ENCODE measurements at places on chromosomes 11 and 22.

- no peak for DNase-seq
These were observed 15.4 kb upstream of the LINC01488 start for GRCh38 chr11:69466039-69466438.

DNA sequence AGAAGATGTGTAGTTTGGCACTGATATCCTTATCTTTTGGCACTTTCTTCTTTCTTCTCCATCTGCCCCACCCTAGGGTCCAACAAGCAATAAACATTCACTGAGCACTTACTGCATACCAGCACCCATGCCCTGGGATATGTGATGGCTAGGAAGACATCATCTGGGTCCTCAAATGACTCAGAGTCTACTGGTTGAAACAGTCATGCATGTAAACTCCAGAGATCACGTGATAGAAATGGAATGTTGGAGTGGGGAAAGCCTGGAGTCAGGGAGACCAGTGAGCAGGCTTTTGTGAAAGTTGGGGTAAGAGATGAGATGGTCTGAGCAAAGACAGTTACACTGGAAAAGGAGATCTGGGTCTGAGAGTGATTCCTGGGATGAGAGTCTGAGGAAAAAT lies 724.9 kb upstream of the TENM4 start:
- no peak for DNase-seq

GRCh38 chr11:33044285-33044756 lies 4.9 kb downstream of the TCP11L1 start:
- no peak for DNase-seq

GRCh38 chr11:64755681-64756361 lies 4.0 kb downstream of the PYGM start:
- no peak for DNase-seq

DNA sequence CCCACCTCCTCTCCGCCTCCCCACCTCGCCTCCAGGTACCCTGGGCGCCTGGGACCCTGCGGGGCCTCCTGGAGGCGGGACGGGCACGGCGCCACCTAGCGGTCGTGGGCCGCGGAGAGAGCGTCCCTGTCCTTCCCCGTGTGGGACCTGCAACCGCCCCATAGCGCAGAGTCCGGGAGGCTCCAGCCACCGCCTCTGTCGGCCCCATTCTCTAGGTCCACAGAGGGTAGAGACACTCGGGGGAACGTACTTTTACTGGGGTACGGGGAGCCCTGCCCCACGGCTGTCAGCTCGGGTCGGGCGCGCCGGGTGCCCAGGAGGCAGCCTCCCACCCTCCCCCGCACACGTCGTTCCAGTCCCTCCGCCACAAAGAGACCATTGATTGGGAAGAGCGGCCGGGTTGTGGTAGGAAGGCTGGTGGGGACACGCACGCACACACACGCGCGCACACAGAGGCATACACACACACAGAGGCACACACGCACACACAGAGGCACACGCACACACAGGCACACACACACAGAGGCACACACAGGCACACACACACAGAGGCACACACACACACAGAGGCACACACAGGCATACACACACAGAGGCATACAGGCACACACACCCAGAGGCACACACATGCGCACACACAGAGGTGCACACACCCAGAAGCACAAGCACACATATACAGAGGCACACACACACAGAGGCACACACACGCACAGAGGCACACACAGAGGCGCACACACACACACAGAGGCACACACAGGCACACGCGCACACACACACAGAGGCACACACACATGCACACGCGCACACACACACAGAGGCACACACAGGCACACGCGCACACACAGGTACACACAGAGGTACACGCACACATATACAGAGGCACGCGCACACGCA lies 12.6 kb upstream of the NECTIN1 start:
- peak; percentile 48 for DNase-seq

- no peak for DNase-seq
These were observed 36.7 kb upstream of the TFIP11 start for GRCh38 chr22:26548984-26549383.

- no peak for DNase-seq
These were observed 412.5 kb downstream of the FAM181B start for GRCh38 chr11:82321206-82321605.

DNA sequence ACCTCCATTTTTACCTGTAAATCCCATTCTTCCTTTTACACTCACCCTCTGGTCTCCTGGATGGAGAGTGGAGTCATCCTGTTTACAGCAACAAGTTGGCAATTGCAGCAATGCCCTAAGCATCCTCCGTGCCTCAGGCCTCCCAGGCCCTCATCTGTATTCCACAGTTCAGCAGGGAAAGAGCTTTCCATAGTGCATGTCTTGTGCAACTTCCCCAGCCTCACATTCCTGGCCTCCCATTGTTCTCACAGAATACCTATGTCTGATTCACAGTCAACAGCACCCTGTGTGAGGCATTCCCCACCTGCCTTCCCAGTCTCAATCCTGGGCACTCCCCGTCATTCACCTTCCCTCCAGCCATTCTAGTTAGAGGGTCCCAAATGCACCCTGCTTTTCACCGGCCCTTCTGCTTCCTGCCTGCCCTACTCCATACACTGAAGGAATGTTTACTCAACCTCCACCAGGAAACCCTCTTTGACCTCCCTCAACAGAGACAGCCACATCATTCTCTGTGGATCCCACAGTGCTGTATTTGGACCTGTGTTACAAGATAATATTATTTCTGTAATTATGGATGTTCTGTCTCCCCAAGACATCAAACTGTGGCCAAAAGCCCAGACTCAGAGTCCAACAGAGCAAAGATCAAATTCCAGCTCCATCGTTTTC lies 405.7 kb downstream of the BUD13 start:
- no peak for DNase-seq

DNA sequence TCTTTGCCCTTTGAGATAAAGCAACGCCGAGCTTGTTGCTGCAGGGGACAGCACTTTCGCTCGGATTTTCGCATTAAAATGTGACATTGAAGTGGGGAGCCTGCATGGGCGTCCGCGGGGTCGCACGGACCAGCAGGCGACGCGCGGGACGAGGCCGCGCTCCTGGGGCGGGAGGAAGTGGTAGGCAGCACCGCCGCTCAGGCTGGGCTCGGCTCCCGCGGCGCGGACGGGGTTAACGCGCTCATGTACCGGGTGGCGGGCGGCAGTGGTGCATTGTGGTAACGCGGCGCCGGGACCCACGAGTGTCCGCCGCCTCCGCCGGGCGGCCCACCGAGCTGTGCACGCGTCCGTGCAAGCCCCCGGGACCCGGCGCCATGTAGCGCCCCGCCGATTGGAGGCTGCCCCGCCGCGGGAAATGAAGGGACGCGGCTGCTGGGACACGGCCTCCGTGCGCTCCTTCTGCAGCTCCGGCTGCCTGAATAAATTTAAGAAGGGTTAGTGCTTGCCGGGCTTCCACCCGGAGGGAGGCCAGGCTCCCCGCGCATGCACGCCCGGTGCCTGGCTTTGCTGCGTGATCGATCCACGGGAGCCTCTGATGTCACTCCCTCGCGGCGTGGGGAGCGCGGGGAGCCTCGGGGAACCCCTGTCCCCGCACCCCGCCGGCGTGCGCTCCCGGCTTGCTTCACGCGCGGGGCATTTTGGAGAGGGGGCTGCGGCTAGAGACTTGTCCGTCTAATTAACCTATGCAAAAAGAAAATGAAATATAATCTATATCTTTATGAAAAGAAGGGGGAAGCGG lies 127.7 kb downstream of the OSBP2 start:
- no peak for DNase-seq

DNA sequence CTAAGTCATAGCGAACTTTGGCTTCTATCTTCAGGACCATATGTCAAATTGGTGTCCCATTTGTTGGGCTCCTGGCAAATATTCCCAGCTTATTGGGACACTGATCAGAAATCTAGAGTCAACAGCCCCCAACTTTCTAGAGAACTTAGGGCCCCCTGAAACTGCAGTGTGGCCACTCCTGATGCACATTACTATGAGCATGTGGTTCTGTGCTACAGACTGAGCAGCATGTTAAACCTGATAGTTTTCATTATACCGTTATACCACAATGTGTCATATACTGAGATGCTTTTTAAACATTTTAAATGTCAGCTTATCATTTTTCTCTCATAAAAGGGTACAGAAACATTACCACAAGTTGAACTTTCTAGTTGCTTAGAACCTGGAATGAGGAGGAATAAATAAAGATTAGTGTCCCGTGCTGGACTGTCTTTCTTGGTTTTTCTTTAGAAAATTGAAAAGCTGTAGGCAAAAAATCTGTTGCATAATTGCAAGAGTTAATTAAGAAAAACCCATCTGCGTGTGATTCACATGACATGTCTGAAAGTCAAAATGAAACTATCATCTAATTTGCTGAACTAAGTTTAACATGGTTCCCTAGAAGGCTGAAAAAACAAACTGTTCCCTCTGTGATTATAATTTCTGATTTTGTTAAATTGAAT lies 16.4 kb upstream of the CTSC start:
- no peak for DNase-seq

DNA sequence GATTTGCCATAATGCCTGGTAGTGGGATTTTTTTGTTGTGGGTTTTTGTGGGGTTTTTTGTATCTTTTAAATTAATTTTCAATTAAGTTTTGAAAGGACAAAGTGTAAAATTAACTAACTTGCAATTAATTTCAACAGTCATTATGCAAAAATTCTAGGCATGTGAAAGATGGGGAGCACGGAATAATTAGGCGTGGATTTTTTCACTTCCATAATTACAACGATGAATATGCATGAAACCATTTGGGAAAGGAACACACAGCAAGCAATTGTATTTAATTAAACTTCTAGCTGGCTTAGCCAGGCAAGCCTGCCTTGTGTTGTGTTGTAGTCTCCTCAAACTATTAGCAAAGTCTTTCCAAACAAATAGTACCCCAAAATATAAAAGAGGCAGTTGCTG lies 87.8 kb downstream of the COMMD9 start:
- DNase-seq = no peak

DNA sequence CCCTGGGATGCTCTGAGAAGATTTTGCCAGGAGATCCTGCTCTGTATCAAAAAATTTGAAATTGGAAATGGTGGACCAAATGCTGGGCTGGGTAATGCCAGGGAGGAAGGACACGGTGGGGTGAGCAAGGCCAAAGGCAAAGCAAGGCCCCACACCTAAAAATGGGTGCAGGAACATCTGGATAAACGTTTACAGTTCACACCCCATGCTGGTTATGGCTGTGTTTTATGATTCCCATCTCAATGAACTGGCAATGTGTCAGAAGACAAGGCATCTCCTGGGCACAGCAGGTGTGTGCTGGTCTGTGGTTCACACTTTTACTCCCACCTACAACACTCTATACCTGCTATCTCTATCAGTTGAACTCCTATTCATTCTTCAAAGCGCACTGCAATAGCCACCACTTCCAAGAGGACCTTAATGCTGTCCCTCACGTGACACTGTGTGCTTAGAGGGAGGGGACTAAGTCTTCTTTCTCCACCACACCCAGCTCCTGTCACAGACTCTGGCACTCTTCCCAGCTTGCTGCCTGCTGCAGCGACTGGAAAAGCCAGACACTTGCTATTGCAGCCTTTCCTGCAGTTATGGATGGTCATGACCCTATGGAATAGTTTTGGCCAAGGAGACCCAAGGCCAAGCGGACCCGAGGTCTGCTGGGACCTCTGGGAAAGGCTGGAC lies 277.5 kb downstream of the CTTN start:
- no peak for DNase-seq

DNA sequence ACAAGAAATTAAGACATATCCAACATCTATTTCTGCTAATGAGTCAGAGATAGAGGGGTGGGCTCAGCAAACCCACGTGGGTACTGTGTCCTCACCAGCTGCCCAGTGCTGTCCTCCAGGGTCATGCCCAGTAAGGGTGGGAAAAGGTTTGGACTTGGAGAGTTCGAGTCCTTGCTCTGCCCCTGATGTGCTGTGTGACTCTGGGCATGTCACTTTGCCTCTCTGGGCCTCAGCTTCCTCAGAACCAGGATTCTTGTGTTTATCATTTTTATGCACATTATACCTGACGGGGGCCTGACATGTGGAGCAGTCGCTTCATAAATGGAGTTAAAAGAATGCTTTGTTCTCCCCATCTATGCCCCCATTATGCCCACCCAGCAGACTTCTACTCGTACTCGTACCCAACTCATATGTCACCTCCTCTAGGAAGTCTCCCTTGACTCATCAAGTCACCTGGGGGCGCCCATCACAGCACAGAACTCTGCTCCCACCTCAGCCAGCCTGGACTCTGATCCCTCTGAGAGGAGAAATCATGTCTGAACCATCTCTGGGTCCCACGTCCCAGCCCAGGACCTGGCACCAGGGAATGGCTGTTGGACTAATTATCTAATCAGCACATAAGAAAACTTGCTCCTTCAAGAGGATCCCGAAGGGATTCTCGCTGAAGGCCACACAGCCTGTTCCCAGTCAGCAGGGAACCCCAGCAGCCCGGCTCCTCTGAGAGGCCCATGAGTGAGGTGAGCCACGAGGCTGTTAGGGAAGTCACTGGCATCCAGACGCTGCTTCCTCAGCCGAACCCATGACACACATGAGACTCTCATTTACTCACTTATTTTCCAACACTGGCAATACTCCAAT lies 38.7 kb upstream of the TSKU start:
- no peak for DNase-seq

DNA sequence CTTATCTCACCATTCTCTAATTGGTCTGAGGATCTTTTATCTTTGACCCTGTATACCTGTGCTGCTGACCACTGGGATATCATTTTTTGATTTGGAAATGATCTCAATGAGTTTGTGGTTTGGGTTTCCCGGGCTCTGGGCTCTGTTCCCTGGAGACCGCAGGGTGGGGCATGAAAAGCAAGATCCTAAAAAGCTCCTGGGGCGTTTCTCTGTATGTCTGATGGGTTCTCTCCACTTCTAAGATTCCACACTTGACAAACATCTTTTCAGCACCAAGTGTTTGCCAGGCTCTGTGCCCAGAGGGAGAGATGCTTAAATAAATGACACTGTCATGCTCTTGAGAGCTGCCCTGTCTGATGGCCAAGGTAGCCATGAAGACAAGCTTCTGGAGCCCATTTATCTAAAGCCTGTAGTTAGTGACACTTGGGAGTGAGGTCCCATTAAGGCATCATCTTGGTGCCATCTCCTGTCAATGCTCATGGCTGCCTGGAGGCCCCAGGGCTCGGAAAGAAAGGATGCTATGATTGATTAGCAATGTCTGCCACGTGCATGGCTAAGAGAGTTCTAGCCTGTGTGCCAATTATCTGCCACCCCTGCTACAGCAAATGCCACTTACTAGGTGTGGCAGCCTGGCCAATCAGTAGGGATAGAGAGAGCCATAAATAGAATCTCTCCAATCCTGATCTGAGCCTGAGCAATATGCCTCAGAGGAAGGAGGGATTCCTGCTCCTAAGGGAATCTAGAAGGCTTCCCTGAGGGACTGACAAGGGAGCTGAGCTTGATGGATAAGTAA lies 531.6 kb downstream of the MN1 start:
- no peak for DNase-seq

- peak; percentile 82 for DNase-seq
These were observed 6.7 kb upstream of the MCAM start for GRCh38 chr11:119323532-119324033.

Data from CD4-positive, alpha-beta T cell treated with Interleukin-2 at 100 ng/mL for 4 hours (primary cell).